Daoy (cell line): ENCODE measurements at places on chromosomes 6 and 20.

- no peak for DNase-seq
These were observed 14.5 kb downstream of the TAF4 start for GRCh38 chr20:62051144-62051543.

DNA sequence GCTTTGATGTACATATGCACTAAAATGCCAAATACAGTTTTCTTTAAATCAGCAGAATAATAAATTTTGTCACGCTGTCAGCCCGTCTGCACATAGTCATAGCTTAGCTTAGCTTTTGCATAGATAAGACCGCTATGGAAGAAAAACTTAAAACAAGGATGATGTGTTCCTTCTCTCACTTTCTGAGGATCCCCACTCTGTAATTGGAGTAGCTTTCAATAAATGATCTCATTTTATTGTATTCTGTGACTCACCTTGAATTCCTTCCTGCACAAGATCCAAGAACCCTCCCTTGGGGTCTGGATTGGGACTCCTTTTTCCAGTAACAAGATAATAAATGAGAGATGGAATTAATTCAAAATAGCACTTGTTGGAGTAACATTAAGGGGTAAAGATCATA lies 186.2 kb downstream of the CDH26 start:
- DNase-seq: peak; percentile 18

- no peak for DNase-seq
These were observed 30.2 kb downstream of the CSNK2A1 start for GRCh38 chr20:513429-513828.

DNA sequence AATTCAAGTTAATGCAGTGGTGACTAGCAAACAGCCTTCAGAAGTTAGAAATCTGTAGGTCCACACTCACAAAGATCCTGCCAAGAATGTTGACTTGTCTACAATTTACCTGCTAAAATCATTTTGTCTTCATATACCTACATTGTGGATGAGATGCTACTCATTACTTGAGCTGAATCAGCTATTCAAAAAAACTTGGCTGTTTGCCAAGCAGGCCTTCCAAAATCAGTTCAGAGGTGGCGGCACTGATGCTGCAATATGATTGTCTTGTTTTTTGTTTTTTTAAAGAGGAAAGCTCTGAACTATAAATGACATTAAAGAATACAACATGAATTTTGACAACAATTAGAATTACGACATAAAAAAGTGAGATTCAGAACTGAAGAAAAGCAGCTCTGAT lies 354.7 kb upstream of the KHDRBS2 start:
- no peak for DNase-seq

DNA sequence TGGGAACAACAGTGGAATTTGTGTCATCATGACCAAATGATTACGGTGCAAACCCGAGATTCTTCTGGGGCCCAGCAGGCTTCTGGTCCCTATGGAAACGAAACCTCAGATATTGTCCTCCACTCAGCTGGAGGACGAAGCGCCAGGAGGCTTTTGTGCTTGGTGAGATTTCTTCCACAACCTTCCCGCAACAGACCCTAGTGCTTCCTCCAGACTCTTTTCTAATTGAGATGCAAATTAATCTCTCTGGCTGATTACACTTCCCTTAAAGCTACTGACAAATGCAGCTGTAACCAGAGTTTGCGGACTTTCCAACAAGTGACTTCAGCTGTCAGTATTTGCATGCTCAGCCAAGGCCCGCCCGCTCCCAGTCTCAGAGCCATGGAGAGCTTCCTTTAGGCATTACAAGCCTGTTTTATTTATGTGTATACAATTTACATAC lies 96.0 kb downstream of the INSM1 start:
- DNase-seq: no peak

GRCh38 chr20:11338496-11339306 lies 579.0 kb upstream of the BTBD3 start:
- DNase-seq: peak; percentile 11

- DNase-seq: no peak
These were observed 452.8 kb upstream of the FLRT3 start for GRCh38 chr20:14790190-14790589.

GRCh38 chr6:101150226-101150625 lies 243.3 kb upstream of the GRIK2 start:
- no peak for DNase-seq

DNA sequence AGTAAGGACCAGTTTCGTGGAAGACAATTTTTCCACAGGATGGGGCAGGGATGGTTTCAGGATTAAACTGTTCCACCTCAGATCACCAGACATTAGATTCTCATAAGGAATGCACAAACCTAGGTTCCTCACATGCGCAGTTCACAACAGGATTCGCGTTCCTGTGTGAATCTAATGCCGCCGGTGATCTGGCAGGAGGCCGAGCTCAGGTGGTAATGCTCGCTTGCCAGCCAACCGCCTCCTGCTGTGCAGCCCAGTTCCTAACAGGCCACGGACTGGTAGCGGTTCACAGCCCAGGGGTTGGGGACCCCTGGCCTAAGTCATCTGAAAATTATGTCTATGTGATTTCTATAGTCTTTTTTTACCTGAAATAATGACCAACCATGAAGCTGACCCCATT lies 217.5 kb downstream of the TMEM200A start:
- no peak for DNase-seq

DNA sequence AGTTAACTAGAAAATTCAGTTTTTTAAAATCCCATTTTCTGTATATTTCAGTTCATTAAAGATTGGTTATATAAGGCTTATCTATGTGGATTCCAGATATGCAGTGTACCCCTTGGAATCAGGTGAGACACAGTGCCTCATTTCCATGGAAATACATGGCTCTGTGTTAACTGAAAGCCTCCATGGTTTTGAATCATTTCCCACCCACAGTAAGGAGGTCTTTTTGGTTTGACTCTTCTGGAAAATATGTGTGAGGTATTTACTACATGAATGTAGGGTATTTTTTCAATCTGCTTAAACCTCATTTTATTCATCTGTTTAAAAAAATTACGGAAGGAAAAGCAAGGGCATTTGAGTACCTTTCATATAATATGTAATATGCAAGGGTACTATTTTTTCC lies 25.5 kb downstream of the RNF144B start:
- DNase-seq: no peak

GRCh38 chr6:130163266-130163665 lies 59.5 kb downstream of the SAMD3 start:
- no peak for DNase-seq

DNA sequence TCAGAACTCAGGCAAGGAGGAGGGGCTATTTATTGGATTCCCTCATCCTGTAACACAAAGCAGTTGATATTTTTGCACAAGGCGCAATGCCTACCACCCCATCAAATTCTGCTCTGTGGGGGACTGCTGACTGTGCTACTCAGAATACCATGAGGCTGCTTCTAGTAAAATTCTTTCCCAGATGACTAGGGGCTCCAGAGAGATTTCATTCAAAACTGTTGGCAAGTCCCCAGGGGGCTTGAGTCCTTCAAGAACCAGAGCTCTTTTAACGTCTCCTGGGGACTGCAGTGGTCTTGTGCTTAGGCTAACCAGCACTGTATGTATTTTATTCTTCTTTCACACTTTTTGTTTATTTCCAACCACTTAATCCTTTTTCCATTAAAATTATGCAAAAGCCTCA lies 365.9 kb upstream of the AGPAT4 start:
- no peak for DNase-seq

- DNase-seq: no peak
These were observed 143.4 kb upstream of the HMGN3 start for GRCh38 chr6:79377888-79378348.

GRCh38 chr6:149896491-149896890 lies 1.4 kb downstream of the RAET1E start:
- peak; percentile 67 for DNase-seq

- DNase-seq: peak; percentile 62
These were observed 1.9 kb downstream of the JARID2 start for GRCh38 chr6:15247500-15248450.

DNA sequence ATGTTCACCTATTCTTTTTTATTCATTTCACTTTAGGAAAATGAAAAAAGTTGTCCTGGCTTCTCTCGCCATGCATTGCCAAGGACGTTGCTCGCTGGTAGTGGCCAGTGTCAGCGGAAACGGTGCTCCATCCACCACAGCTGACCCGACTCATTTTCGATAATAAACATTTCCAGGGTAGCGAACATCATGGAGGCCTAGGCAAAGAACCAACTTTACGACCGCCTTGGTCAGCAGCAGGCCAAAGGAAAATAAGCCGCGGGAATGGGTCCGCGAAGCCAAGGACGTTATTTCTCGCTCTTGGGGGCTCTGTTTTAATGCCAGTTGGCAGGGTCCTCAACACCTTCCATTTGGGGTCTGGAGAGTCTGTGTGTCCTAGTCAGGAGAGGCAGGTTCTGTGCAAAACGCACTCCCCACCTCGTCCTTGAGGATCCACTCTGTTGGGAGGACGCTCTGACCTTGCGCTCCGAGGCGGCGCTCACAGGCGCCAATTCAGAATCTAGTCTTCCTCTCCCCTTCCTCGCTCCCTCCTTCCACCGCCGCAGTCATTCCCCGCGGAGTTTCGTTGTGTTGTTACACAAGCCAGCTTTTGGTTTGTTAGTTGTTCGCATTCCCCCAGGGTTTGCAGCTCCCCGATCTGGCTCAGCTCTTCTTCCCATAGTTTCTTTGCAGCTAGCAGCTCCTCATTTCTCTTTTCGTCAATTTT lies 4.1 kb upstream of the PAX1 start:
- DNase-seq: no peak

- DNase-seq: no peak
These were observed 1.4 kb downstream of the B3GALT4 start for GRCh38 chr6:33278392-33278741.

- DNase-seq: peak; percentile 73
These were observed 5.3 kb upstream of the TCP11 start for GRCh38 chr6:35146453-35146852.

DNA sequence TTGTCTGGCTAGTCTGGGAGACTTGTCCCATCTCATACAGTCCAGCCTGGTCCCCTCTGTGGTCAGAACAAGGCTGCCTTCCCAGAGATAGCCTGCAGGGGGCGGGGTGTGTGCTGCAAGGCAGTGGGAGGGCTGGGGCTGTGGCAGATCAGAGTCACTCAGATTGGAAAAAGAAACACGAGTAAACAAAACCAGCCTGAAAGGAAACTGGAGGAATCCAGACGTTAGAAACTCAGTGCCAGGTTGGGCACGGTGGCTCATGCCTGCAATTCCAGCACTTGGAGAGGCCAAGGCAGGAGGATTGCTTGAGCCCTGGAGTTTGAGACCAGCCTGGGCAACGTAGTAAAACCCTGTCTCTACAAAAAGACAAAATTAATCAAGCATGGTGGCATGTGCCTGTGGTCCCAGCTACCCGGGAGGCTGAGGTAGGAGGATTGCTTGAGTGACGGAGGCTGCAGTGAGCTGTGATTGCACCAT lies 20.2 kb downstream of the LEMD2 start:
- DNase-seq: peak; percentile 83

- DNase-seq: peak; percentile 81
These were observed 881 bp upstream of the AIG1 start for GRCh38 chr6:143059663-143060353.

DNA sequence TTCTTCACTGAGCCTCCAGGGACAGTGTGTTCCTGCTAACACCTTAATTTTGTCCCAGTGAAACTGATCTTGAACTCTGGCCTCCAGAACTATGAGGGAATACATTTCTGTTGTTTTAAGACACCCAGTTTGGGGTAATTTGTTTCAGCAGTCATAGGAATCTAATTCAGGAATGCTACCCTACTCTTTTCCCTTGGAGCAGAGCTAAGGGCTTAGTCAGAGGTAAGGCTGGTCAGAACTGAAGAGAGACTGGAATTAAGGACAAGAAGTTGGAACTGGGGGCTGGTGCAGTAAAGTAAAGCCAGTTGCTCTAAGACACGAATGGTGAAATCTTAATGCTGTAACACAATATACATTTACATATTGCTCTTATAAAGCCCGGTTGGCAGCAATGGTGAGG lies 809.7 kb downstream of the MAFB start:
- DNase-seq: no peak

DNA sequence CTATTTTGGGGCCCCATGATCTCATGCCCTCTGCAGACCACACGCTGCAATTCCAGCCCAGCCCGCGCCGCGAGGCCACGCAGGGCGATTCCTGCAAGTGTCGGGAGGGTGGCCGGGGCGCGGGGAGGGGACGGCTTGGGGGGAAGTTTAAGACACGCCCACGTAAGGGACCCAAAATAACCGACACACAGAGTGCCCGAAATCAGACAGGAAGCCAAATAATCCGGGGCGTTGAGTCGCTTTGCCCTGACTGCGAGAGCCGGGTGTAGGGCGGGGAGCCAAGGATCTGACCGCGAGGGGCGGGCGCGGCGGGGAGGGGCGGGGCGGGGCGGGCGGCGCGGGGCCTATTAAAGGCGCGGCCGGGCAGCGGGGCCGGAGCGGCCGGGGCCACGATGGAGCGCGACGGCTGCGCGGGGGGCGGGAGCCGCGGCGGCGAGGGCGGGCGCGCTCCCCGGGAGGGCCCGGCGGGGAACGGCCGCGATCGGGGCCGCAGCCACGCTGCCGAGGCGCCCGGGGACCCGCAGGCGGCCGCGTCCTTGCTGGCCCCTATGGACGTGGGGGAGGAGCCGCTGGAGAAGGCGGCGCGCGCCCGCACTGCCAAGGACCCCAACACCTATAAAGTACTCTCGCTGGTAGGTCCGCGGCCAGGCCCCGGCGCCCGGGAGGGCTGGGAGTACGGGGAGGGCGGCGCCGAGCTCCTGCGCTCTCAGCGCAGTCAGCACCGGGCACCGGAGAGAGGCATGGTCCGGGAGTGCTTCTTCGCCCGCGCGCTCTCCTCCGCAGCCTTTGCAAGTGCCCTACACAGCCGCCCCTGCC lies at the start of gene ENPP1:
TSS of gene ENPP1 (plus strand) at position 377 of the 816 bp plus-strand sequence. CDS start at position 393, 16 bp downstream.
- peak; percentile 75 for DNase-seq

DNA sequence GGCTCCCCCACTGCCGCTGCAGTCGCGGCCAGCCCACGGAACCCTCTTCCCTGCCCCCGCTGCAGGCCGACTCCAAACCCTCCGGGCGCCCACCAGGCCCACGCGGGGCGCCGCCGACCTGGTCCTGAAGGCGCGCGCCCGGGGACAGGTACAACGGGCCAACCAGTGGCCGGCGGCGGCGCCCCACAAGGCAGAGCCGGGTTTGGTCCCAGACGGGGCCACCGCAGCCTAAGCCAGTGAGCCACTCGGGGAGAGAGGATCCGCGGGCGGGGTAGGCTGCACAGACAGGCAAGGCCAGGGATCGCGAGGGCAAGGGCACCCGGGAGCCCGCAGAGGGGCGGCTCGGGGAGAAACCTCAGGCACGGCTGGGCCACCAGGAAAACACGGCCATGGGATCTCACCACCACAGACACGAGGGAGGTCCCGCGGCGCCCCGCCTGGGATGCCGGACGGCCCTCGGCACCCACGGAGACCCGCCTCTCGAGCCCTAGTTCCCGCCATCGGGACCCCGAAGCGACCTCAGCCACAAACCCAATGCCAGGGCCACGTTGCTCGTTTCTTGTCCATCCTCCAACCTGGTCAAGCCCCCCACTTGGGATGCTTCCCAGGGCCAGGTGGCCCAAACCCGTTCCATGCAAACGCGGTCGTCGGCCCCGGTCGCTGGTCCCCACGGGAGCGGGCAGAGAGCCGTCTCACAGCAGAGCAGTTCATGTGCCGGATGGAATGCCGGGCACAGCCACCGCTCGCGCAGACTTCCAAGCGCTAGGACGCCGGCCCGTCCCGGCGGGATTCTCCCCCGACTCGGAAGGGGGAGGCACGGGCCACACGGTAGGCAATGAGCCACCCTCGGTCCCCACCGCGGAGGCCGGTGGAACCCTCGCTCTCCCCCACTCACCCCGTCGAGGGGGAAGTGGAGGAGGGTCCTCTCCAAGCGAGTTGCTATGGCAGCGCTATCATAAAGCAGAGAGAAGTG lies 1956.6 kb upstream of the DEFB115 start:
- DNase-seq: no peak

GRCh38 chr20:63342561-63343459 lies 18.3 kb downstream of the CHRNA4 start:
- DNase-seq: no peak

- DNase-seq: no peak
These were observed 201.6 kb upstream of the SGK1 start for GRCh38 chr6:134519465-134519864.

- DNase-seq: peak; percentile 72
These were observed 101.0 kb upstream of the DTNBP1 start for GRCh38 chr6:15763837-15764236.
